ENCODE measurements at places on chromosomes 2 and 18.

- no peak for DNase-seq
Observed at GRCh38 chr2:196159221-196159892, 12.0 kb downstream of the STK17B start.

DNA sequence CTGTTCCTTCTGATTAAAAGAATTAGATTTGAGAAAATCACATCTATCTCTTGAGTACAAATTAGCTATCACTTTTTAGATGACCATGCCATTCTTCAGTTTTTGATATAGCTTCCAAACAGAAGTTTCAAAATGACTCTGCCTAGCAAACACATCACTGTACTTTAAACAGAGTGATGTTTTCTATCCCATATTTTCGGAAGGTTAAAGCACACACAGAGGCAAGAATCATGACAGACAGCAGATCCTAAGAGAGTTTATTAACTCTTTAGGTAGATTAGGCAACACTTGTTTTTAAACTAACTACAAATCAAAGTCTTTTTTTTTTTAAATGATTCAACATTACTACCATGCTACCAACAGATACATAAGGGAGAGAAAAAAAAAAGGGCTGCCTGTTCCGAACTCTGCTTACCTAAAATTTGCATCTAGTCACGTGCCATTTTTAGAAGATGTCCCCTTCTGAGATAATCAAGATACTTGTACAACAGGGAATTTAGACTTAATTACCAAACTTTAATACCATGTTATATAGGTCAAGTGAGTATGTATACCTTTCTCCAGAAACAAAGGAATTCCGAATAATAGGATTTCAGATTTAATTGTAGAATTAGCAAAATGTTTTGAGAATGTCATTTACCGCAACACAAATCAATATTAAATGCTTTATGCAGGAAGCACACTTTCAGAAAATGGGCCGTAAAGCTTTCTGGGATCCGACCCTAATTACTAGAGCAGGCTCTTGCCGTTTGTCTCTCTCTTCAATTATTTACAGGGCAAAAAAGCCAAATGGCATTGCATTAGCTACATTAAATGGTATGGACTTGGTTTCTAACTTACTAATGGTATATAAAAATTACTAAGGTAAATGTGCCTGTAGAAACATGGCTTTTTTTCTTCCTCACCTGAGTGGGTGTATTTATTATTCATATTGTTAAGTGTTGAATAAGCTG is 2.6 kb downstream of the RBMS1 start:
- no peak for DNase-seq

DNA sequence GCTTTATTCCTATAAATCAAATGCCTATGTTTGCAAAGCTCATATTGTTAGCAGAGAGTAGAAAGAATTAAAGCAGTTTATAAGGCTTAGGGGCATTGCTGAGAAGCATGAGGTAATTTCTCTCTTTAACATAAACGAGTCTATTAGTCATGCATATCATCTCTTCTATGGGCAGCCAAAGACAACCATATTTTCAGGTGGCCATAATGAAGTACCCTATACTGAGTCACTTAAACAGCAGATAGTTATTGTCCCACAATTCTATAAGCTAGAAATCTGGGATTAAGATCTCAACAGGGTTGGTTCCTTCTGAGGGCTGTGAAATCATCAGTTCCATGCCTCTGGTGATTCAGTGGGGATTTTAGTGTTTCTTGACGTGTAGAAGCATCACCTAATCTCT is 277.5 kb downstream of the NR4A2 start:
- DNase-seq, result no peak

DNA sequence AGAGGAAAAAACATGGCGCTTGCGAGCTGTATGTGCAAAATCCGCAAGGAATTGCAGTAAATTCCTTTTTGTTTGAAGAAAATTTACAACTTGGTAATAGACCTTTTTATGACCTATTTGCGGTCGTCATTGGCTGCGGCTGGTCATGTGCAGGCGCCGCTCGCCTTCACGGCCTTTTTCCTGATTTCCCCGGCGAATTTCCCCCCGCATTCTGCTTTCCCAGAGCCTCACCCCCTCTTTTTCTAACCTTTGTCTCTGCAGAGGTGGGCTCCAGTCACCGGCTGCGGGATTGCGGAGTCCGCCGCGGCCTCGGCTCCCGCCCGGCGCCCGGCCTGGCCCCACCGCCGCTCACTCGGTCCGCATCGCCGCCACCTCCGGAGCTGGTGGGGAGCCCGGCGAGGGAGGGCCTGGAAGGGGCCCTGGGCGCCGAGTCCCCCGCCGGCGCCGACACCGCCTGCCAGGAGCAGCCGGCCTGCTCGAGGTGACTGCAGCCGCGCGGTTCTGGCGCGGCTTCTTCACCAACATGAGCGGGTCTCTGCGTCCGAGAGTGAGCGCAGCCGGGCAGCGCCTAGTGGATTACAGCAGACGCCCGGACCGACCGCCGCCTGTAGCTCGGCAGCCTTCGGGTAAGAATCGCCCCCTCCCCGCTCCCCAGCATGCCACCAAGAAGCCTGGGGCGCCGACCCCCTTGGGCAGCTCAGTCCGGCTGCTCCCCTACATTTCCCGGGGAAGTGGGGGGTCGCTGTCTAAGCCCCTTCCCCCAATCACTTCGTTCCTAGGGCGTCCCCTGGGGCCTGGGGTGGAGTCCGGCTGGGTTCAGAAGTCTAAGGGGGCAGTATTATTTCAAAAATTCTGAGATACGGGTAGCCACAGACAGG is 7.1 kb downstream of the HOXD8 start:
- DNase-seq, result no peak

GRCh38 chr18:25459814-25460213 is 107.8 kb upstream of the ZNF521 start:
- no peak for DNase-seq

GRCh38 chr2:140586379-140586778 is 1544.4 kb downstream of the LRP1B start:
- DNase-seq, result no peak

DNA sequence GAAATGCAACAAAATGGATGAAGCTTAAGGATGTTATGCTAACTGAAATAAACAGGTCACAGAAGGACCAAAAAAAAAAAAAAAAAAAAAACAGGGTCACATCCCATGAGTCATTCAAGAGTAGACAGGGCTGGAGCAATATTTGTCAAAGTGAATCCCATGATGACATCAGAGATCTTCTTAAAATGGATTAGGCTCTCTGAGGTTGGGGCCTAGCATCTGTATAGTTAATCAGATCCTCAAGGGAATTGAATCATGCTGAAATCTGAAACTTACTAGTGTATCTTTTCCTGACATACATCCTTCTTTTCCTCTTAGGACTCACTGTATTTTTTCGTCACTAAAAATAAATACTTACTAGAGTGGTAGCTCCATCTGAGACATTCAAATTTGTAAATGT is 380.6 kb upstream of the NXPH2 start:
- DNase-seq, result no peak

DNA sequence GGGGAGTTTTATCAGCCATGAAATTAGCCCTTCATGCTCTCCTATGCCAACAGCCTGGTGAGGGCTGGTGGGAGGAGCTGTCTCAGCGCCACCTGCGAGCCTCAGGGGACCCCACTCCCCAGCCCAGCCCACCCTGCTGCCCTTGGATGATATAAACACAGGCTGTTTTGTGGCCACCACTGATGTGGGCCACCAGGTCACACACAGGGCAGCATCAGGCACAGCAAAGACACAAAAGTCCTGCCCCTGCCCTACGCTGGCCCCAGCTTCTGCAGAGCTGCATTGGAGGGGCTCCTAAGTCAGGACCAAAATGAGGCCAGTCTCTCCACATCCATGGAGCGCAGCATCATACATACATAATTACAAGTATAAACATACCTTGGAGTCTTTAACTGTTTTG is 110.6 kb upstream of the TEX51 start:
- DNase-seq, result no peak

DNA sequence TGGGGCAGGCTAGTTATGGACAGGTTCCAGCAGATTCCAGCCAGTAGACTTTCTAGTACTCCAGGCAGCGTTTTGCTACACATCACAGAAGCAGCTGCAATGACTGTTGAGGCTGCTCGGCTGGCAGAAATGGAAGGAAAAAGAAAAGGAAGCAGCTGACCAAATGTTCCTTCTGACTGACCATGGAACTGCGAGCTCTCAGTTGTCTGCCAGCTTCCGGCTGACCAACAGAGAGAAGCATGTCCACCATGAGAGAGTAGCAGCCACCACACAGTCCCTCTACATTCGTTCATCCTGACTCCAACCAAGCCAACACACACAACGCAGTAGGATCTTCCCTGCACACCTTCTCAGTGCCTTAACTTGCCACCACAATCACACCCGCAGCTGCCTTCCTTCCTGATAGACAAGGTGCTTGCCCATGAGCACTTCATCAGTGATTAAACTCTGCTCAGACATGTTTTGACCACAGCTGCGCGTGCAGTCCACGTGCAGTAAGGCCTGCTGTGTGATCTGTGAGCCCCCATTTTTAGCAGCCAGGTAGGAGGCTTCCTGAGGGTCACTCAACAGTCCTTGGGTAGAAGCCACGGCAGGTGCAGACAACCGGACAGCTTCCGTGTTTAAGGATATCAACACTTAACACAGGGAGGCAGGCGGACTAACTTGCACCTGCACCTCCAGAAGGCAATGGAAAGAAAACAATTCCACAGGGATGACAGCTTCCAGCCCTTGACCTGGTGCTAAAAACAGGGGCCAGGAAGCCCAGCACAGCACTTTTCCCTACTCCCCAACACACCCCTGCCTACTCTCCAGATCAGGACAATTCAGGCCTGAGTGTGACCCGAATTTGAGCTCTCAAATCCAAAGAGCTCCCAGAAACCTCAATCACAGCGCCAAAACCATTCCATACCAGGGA is 996 bp downstream of the TGFBRAP1 start:
- no peak for DNase-seq

DNA sequence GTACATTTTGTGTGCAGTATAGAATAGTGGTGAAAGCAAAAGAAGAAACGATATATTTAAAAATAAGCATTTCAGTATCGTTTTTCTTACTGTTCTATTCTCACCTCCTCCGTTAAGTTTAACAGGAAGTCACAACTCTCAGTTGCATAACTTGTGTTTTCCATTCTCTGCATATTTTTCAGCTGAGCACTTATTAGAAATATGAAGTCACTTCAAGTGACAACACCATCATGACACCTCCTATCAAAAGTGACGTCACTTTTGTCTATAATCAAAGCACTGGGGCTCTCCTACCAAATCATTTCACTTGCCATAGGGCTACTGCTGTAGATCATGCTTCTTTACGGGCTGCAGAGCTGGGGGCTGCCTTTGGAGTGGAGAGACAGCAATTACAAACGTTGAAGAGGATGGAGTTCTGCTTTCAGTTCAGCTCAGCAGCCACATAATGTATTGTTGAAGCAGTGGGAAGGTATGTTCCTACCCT is 36.3 kb downstream of the STAT4 start:
- DNase-seq, result no peak

DNA sequence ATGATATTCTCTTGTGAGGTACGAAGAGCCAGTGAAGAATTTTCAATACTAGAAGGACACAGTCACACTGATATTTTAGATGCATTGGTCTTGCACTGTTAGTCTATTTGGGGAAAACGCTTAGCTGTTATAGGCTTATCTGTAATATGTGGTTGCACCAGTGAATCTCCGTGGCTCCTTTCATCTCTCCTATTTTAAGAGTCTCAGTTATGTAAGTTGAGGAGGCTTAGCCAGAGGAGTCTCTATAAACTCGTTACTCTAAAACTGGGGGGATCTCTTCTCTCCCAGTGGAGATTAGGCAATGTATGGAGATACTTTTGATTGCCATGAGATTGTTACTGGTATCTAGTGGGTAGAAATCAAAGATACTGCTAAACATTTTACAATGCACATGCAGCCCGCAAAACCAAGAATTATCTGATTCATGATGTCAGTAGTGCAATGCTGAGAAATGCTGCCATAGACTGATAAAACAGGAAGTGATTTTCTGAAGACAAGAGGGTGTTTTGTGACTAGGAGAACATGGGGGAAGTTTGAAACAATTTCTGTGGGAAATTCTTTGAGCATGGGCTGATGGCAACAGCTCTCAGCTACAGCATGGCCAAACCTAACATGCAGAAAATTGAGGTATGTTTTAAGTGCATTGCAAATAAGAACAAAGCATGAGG is 339.1 kb downstream of the SOX11 start:
- no peak for DNase-seq

- DNase-seq, result no peak
Observed at GRCh38 chr2:37798315-37799005, 126.6 kb upstream of the RMDN2 start.

DNA sequence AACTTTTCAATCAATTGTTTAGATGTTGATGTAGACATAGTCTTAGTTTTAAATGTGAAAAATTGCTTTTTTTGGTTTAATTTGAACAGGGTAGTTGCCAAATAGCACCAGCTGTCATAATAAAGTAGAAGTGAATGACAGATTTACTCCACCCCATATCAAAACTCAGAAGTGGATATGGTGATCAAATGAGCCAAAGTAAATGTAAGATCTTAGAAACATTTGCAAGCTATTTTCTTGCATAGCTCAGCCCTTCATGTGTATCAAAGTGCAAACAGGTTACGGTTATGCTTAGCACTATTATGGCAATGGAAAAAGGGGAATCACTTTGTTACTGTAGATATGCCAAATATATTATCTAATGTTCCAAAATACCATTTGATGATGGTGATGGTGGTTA is 540.9 kb upstream of the NRP2 start:
- DNase-seq, result no peak

- DNase-seq, result no peak
Observed at GRCh38 chr2:49901202-49902065, 747.1 kb upstream of the FSHR start.

- DNase-seq, result no peak
Observed at GRCh38 chr18:79093986-79094385, 24.8 kb downstream of the ATP9B start.

DNA sequence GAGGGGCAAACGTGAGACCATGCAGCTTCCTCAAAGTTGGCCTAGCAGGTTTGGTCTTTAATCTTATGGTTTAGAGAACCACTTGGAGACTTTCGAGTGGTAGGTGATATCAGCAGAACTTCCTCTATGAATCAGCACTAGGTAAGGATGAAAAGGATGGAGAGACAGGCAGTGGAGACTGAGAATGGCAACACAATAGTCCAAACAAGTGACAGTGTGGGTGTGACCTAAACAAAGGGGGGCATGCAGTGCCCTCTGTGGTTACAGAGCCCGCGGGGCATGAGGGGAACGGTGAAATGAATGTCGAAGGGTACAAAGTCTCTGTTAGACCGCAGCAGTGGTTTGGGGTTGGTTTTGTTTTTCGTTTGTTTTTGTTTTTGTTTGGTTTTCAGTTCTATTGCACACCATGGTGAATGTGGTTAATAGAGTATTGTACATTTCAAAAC is 143.9 kb downstream of the L3MBTL4 start:
- DNase-seq, result no peak

- DNase-seq, result no peak
Observed at GRCh38 chr2:11767779-11768178, 21.3 kb downstream of the LPIN1 start.

DNA sequence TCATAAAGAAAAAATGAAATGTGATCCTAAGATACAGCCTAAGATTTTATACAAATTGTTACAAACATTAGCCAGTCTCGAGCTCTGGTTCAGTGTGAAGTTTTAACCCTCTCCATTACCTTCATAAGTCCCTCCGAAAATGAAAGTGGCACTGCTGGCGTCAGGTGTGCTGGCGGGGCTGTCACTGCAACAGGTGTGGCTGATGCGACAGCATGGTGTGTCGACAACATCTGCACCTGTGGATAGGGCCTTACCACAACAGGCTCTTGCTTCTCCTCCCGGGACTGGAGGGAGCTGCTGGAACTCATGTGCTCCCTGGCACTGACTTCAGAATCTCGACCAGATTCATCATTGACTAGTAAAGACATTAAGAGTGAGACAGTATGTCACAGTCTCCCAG is 10.3 kb downstream of the SAP130 start:
- DNase-seq, result no peak
